ENCODE measurements at places on chromosomes 6 and 20.

DNA sequence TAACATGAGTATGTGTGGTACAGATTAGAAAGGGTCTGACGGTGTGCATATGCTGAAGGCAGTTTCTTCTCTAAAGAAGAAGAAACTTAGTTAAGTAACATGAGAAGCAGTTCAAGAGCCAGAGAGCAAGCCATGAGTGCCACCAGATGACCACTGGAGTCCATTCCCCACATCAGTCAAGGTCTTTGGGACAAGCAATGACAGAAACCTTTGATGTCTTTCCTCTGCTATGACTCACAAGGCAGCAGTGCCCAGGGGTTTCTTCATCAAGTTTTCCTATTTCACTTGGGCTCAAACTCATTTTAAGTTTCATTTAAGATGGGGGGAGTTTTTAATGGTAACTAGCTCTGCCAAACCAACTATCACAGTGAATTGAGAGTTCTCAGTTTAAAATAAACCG, 303.8 kb upstream of the TBX18 start:
- no peak for DNase-seq

DNA sequence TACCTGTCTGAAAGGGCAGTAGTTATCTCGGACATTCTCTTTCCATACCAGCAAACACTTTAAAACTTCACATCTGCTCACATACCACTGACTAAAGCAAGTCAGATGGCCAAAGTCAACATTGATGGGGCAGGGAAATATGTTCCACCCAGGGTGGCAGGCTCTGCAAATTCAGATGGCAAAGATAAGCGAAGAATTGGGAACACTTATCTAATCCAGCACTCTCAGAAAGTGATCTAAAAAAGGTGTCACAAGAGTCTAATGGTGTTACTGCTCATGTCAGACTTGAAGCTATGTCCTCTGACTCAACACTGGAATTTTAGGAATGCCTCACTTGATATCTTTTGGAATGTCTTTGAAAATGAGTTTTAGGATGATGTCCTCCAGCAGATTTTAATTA, 1086.2 kb downstream of the KIF16B start:
- DNase-seq, result no peak

GRCh38 chr6:149846321-149846720, 17.8 kb downstream of the LRP11 start:
- DNase-seq, result no peak

- DNase-seq, result no peak
Observed at GRCh38 chr6:56687551-56687950, 44.9 kb upstream of the DST start.

GRCh38 chr6:12232339-12232738, 57.8 kb upstream of the EDN1 start:
- no peak for DNase-seq

- no peak for DNase-seq
Observed at GRCh38 chr6:160117137-160117536, 4.5 kb upstream of the SLC22A1 start.

- no peak for DNase-seq
Observed at GRCh38 chr6:104705095-104705707, 154.5 kb downstream of the HACE1 start.

- no peak for DNase-seq
Observed at GRCh38 chr6:160194808-160195207, 63.8 kb downstream of the SLC22A2 start.
